ENCODE measurements at places on chromosomes 2 and 18.

DNA sequence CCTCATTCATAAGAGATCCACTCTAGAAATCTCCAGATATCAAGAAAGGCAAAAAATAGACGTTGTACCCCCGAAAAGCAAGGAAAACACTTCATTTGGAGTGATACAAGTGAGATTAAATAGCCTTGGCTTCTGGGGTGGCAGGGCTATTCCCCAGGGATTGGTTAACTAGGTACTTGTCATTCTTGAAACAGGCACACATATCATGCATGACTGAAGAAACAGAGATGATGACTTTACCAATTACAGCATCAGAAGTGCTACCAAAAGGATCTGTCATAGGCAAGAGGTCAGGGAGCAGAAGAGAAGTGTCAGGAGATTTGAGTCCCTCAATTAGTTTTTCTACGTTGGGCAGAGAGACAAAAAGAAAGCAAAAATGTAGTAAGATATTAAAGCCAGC lies 45.2 kb upstream of the NFU1 start:
- H3K4me3 ChIP-seq, result no peak overlapping the region
- H3K27ac ChIP-seq, result no peak overlapping the region
- DNase-seq, result no peak
- no peaks in the 10 kb centered on the region for H3K27me3 ChIP-seq
- peaks cover 43% of the 10 kb centered on the region for H3K36me3 ChIP-seq
- H3K4me1 ChIP-seq, result peaks cover 8% of the 10 kb centered on the region

DNA sequence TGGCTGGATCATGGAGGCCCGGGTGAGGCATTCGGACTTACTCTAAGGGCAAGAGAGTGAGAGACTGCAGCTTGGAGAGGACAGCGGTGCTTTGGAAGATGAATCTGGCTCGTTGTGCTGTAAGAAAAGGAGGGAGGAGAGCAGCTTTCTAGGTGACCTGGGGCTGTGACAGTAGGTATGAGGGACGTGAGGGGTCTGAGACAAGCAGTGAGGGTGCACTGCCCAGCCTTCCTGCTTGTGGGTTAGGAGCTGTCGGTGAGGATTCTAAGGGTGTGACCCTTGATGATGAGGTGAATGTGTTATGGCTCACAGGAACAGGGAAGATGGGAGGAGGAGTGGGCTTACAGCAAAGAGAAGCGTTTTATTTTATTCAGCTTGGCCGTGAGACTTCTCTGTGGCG lies 27.1 kb upstream of the RHOB start:
- no peaks in the 10 kb centered on the region for H3K36me3 ChIP-seq
- peaks cover 19% of the 10 kb centered on the region for H3K4me1 ChIP-seq
- H3K4me3 ChIP-seq, result no peak overlapping the region
- H3K27ac ChIP-seq, result no peak overlapping the region
- DNase-seq, result no peak
- peaks cover 16% of the 10 kb centered on the region for H3K27me3 ChIP-seq

- DNase-seq, result no peak
- no peaks in the 10 kb centered on the region for H3K36me3 ChIP-seq
- peaks cover 75% of the 10 kb centered on the region for H3K4me1 ChIP-seq
- no peaks in the 10 kb centered on the region for H3K27me3 ChIP-seq
Observed at GRCh38 chr2:112630268-112630667, 15.5 kb upstream of the SLC20A1 start.

- H3K36me3 ChIP-seq, result no peaks in the 10 kb centered on the region
- H3K27ac ChIP-seq, result no peak overlapping the region
- H3K4me3 ChIP-seq, result no peak overlapping the region
- peaks cover 19% of the 10 kb centered on the region for H3K27me3 ChIP-seq
Observed at GRCh38 chr2:16482460-16482859, 183.2 kb downstream of the CYRIA start.

- H3K4me1 ChIP-seq, result peaks cover 43% of the 10 kb centered on the region
- peaks cover 74% of the 10 kb centered on the region for H3K36me3 ChIP-seq
- H3K27me3 ChIP-seq, result no peaks in the 10 kb centered on the region
- peak overlapping the region; percentile 97 for H3K27ac ChIP-seq
- DNase-seq, result no peak
- peak overlapping the region; percentile 100 for H3K4me3 ChIP-seq
Observed at GRCh38 chr2:157441072-157441454, 2.8 kb downstream of the CYTIP start.

DNA sequence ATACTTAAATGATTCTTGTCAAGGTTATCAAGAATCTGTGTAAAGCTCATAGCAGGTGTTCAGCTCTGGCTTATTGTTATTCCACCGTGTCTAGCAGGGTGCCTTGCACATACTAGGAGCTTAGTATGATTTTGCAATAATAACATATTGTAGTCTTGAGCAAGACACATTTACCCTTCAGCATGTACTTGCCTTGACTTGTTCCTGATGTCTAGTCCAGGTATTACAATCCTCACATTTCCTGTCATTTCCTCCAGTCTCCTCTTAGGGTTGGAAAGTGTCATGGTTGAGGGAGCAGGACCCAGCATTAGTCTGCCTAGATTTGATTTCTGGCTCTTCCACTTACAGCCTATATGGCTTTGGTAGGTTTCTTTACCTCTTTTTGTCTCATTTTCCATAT lies 246.1 kb downstream of the RAD51AP2 start:
- no peak overlapping the region for H3K27ac ChIP-seq
- H3K4me3 ChIP-seq, result no peak overlapping the region
- H3K36me3 ChIP-seq, result no peaks in the 10 kb centered on the region
- no peak for DNase-seq
- no peaks in the 10 kb centered on the region for H3K27me3 ChIP-seq
- H3K4me1 ChIP-seq, result no peaks in the 10 kb centered on the region

- H3K4me1 ChIP-seq, result no peaks in the 10 kb centered on the region
- no peak overlapping the region for H3K27ac ChIP-seq
Observed at GRCh38 chr18:54960197-54960596, 936 bp upstream of the CCDC68 start.

- peak overlapping the region; percentile 55 for H3K27ac ChIP-seq
- peaks cover 28% of the 10 kb centered on the region for H3K4me1 ChIP-seq
- no peak for DNase-seq
- H3K4me3 ChIP-seq, result peak overlapping the region; percentile 84
- peaks cover 2% of the 10 kb centered on the region for H3K36me3 ChIP-seq
Observed at GRCh38 chr18:76495435-76496193, 572 bp upstream of the ZNF516 start.

DNA sequence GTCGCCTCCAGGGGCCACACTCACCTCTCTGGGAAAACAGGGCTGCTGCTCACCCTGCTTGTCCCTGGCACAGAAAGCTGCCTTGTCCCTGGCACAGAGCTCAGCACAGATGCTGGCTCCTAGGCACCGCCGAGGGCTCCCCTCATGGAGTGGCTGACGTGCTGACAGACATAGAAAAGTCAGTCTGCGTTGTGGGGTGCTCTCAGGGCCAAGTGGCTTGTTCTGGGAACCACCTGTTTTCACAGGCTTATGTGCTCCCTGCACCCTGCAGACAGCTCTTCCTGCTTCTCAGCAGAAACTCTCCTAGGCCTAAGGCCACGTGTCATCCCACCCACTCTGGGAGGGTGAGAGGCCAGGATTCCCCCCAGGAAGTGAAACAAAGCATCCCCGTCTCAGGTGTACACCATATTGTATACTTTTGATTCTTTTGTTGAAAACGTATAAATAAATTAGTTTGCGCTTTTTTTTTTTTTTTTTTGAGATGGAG lies 84.7 kb upstream of the TMEM200C start:
- H3K27me3 ChIP-seq, result peaks cover 4% of the 10 kb centered on the region
- no peak for DNase-seq
- H3K27ac ChIP-seq, result no peak overlapping the region
- no peaks in the 10 kb centered on the region for H3K36me3 ChIP-seq
- no peak overlapping the region for H3K4me3 ChIP-seq

GRCh38 chr18:50662177-50662576 lies 102.3 kb downstream of the MAPK4 start:
- no peak overlapping the region for H3K27ac ChIP-seq
- H3K4me1 ChIP-seq, result no peaks in the 10 kb centered on the region
- DNase-seq, result no peak
- no peaks in the 10 kb centered on the region for H3K27me3 ChIP-seq

- H3K27ac ChIP-seq, result no peak overlapping the region
- H3K36me3 ChIP-seq, result no peaks in the 10 kb centered on the region
- no peak for DNase-seq
- H3K4me1 ChIP-seq, result no peaks in the 10 kb centered on the region
- H3K27me3 ChIP-seq, result no peaks in the 10 kb centered on the region
Observed at GRCh38 chr2:57965961-57966360, 80.6 kb upstream of the VRK2 start.

- no peaks in the 10 kb centered on the region for H3K36me3 ChIP-seq
- no peak for DNase-seq
- H3K27me3 ChIP-seq, result peaks cover 2% of the 10 kb centered on the region
- H3K4me1 ChIP-seq, result no peaks in the 10 kb centered on the region
Observed at GRCh38 chr2:138602166-138602460, 100.5 kb downstream of the SPOPL start.

DNA sequence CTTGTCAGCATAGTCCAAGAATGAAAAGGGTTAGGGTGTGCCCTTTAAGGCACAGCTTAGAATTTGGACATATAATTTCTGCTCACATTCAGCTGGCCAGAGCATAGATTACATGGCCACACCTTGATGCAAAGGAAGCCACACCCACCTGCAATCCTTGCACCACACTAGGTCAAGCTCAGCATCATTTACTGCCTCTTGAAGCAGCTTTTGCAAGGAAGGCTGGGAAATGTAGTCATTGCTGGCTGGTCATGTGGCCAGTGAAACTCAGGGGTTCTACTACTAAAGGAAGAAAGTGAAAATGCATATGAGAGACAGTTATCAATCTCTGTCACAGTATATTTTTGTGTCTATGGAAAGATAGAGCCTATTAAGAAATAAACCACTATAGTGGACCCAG lies 159.3 kb downstream of the GFPT1 start:
- no peak for DNase-seq
- no peaks in the 10 kb centered on the region for H3K36me3 ChIP-seq
- peaks cover 16% of the 10 kb centered on the region for H3K27me3 ChIP-seq

DNA sequence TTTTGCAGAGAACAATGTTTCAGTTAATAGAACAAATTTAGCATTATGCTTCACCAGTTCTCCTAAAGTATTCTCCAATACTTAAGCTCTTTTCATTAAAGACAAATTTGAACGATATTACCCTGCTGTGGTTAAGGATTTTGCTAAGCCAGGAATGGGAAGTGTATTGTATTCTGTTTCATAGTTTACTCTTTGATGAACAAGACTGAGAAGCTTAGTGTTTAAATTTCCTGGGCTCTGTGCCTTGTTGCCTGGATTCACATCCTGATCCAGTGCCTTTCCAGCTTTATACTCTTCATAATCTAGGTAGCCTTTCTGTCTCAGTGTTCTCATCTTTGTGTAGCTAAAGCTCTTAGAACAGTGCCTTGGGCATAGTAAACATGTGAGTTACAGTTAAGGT lies 58.6 kb upstream of the GLS start:
- no peak overlapping the region for H3K4me3 ChIP-seq
- H3K36me3 ChIP-seq, result no peaks in the 10 kb centered on the region
- no peaks in the 10 kb centered on the region for H3K4me1 ChIP-seq
- DNase-seq, result no peak

- no peaks in the 10 kb centered on the region for H3K36me3 ChIP-seq
- no peak overlapping the region for H3K27ac ChIP-seq
- no peaks in the 10 kb centered on the region for H3K4me1 ChIP-seq
- no peaks in the 10 kb centered on the region for H3K27me3 ChIP-seq
- H3K4me3 ChIP-seq, result no peak overlapping the region
- DNase-seq, result no peak
Observed at GRCh38 chr2:144834363-144834762, 314.4 kb upstream of the ZEB2 start.

- peak; percentile 36 for DNase-seq
- H3K36me3 ChIP-seq, result peaks cover 25% of the 10 kb centered on the region
- H3K27ac ChIP-seq, result peak overlapping the region; percentile 51
- peak overlapping the region; percentile 92 for H3K4me3 ChIP-seq
- H3K4me1 ChIP-seq, result peaks cover 48% of the 10 kb centered on the region
Observed at GRCh38 chr2:96815326-96816126, 542 bp upstream of the CNNM3 start.

DNA sequence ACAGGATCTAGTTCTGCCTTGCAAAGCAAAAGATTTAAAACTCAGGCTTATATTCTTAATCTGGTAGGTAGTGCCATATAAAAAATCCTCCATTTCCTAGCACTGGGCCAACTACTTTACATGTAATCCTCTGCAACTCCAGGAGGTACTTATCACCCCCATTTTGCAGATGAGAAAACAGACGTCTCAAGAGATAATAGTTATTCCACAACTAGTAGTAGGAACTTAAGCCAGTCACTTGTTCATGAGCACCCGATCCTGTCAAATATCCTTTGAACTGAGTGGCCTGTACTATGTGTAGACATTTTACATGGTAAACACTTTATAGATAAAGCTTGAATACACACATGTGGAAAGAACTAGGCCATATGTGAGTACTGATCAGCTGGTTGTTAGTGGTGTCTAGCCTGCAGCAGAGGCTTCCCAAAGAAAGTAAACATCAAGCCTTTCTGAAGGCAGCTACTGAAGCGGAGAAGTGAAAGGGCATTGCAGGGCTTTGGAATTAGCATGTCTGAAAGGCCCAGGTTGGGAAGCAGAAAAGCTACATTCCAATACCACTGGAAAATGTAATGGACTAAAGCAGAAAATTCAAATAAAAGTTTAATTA lies 48.0 kb downstream of the NAB1 start:
- H3K27ac ChIP-seq, result no peak overlapping the region
- no peak overlapping the region for H3K4me3 ChIP-seq
- no peak for DNase-seq

DNA sequence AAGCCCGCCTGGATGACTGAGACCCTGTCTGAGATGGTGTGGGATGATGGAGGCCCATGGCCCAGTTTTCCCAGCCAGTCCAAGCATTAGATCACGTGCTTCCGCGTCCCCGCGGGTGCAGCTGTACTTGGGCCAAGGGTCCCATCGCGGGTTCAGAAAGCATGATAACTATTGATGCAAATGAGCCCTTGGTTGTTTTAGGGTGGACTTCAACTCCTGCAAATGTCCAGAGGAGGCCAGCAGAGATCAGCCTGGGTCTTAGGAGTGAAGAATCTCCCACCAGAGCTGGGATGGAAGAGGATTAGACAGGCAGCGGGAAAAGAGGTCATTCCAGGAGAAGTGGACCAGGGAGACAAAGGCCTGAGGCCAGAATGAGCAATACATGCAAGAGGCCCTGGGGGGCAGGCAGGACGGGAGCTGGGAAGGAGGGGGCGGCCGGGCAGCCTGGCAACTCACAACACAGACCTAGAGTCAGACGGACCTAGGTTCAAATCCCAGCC lies 89.9 kb upstream of the TMEM247 start:
- H3K27me3 ChIP-seq, result no peaks in the 10 kb centered on the region
- no peak overlapping the region for H3K4me3 ChIP-seq
- H3K4me1 ChIP-seq, result peaks cover 1% of the 10 kb centered on the region
- H3K27ac ChIP-seq, result no peak overlapping the region
- DNase-seq, result no peak

- DNase-seq, result no peak
- no peaks in the 10 kb centered on the region for H3K4me1 ChIP-seq
- peaks cover 11% of the 10 kb centered on the region for H3K27me3 ChIP-seq
- H3K36me3 ChIP-seq, result no peaks in the 10 kb centered on the region
- no peak overlapping the region for H3K27ac ChIP-seq
Observed at GRCh38 chr2:42055573-42056514, 8.0 kb downstream of the PKDCC start.

- no peaks in the 10 kb centered on the region for H3K36me3 ChIP-seq
- no peak overlapping the region for H3K4me3 ChIP-seq
- DNase-seq, result no peak
- no peak overlapping the region for H3K27ac ChIP-seq
Observed at GRCh38 chr2:234536178-234536965, 39.5 kb upstream of the ARL4C start.

All from T-helper 2 cell treated with Interferon-gamma antibody and Interleukin-4, amounts not matched to agents 5 μg/mL and 100 μg/mL, for 36 hours (primary cell).